ENCODE measurements at places on chromosomes 3 and 15.

GRCh38 chr3:120451272-120451761 lies 525 bp upstream of the FSTL1 start:
- DNase-seq = no peak

DNA sequence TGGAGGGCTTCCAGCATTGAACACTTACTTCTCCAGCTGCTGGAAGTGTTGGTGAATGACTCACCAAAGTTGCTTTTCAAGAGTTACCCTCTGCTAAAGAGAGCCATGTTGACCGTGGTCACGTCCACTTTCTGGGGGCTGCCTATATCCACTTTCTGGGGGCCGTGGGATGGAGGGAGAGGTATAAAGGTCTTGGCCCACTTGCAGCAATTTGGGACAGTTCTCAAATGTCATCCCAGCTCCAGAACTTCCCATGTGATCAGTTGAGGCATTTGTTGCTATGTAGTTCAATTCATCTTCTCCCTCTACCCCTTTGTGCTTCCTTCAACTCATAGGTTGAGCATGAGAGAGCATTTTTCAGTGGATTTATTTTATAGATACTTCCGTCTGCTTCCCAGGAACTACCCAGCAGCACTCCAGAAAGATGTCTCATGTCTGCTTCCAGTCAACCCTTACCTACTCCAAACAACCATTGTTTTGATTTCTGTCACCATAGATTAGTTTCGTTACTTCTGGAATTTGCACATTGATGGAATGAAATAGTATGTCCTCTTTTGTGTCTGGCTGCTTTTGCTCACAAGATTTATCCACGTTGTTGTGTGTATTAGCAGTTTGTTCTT lies 130.6 kb downstream of the TCF12 start:
- DNase-seq = no peak

- no peak for DNase-seq
These were observed 47.4 kb upstream of the MKRN3 start for GRCh38 chr15:23518104-23518503.

DNA sequence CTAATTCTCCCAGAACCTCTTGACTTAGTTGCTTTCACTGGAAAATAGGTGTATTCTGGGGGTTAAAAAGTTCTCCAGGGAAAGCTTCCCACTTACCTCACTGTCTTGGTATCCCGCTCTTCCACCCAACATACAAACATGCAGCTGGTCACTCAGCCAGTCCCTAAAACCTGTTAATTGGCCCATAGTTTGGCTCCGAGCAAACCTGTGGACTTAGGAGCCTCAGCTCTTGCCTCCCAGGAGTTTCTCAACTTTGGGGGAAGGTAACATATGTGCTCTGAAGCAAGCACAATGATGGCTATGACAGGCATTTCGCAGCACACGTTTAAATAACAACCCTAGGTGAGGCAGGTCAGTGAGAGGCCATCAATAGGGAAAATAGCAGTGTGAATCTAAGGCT lies 25.8 kb upstream of the LRRFIP2 start:
- DNase-seq = no peak

DNA sequence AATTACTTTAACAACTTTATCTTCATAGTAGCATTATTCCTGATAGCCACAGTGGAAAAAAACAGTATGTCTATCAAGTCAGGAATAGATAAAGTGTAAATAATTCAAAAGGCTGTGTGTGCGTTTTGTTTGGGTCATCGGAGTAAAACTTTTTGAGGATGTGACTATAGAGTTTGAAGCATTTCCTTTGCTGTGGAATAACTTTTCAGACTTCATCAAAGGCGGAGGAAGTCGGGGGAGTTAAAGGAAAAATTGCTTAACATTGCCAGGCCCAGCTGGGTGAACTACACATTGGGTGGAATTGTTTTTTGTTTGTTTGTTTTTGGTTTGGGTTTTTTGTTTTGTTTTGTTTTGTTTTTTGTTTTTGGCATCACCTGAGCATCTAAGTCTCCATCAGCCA lies 70.4 kb upstream of the CRTC3 start:
- DNase-seq = no peak

DNA sequence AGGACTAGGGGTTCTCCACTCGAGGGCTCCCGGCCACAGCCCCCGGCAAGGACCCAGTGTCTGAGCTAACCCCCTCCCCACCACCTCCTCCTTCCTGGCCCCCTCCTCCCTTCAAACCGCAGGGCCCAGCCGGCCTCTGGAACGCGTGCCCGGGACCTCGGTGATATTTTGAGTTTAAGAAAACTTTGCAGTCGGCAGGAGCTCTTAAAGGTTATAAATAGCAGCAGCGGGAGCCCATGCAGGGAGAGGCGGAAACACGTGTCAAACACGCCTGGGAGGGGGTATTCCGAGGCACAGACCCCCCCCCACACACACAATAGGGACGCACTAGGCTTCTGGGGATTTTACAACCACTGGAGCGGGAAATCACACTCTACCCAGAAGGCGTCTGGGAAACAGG lies 3.1 kb upstream of the PTH1R start:
- no peak for DNase-seq

DNA sequence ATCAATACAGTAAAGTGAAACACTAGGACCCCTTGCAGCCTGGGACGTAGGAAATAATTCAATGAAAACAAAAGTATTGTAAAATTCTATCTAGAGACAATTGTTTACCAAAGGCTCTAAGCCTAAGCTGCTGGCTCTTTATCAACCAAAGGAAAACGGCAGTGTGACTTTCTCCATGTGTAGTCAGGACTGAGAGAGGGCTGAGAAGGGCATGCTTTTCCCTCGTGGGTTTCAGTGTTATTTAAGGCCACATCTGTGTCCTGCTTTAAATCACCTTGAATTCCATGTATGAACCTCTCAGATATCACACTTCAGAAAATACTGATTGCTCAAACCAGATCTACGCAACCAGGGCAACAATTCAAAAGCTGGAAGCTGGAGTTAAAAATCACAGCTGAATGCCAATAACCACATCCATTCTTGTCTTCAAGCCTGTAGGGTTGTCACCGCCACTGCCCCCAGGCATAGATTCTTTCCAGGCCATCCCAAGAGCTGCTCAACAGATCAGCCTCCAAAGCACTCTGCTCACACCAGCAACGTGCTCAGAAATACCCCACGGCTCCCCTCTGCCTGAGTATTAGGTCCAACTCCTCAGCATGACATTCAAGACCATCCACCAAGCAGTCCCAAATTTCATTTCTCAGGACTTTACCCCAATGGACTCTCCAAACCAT lies 124.0 kb downstream of the SRGAP3 start:
- no peak for DNase-seq

GRCh38 chr3:15519096-15519495 lies 2.4 kb downstream of the COLQ start:
- DNase-seq = no peak

GRCh38 chr3:63067999-63068645 lies 192.9 kb upstream of the CADPS start:
- DNase-seq = no peak

DNA sequence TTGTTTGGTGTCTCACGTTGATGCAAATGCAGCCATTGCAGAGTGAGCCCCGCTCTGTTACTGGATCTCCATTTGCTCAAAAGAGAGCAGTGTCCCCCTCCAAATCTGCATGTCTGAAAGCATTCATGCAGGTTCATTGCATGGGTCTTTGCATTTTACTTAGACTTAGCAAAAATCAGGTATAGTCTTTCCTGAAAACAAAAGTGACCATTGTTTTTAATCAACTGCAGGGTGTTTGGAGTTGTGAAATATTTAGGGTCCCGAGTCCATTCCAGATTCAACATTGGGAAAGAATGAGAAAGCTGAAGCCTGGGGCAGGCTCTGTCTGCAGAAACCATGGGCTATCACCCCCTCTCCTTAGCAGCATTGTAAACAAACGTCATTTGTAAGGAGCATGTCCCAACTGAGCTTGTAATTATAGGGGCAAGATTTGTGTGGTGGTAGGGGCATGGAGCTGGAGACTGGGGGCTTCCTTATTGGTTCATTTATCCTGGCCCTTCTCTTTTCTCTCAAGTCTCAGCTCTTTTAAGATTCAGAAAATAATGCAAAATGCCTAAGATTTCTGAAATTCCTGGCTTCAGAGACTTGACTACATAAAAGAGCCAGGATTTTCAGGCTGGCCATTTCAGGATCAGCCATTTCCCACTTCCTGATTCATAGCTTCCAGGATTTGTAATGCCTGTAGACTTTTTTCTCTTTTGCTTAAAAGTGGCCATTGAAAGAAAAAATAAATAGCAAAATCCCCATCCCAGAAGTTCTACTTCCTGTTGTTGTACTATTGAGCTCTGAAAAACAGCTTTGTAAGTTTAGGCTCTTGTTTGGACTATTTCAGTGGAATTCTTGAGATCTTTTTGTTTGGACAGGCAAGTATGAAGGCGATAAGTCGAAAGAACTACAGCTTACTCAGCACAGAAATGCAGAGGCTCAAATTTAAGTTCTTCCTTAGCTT lies 23.0 kb downstream of the IGF1R start:
- peak; percentile 61 for DNase-seq

DNA sequence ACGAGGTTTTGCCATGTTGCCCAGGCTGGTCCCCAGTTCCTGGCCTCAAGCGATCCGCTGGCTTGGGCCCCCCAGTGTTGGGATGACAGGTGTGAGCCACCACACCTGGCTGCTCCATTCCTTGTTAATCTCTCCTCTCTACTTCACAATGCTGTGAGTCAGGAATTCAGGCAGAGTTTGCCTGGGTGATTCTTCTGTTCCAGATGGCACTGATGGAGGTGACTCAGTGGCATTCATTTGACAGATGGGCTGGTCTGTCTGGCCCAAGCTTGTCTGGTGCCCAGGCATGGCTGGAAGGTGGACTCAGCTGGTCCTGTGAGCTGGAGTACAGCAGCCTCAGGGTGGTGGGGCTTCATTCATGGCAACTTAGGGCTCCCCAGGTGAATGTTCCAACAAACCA lies 43.2 kb downstream of the SLC6A20 start:
- DNase-seq = no peak

GRCh38 chr15:80106051-80106450 lies 46.6 kb downstream of the ZFAND6 start:
- DNase-seq = no peak

DNA sequence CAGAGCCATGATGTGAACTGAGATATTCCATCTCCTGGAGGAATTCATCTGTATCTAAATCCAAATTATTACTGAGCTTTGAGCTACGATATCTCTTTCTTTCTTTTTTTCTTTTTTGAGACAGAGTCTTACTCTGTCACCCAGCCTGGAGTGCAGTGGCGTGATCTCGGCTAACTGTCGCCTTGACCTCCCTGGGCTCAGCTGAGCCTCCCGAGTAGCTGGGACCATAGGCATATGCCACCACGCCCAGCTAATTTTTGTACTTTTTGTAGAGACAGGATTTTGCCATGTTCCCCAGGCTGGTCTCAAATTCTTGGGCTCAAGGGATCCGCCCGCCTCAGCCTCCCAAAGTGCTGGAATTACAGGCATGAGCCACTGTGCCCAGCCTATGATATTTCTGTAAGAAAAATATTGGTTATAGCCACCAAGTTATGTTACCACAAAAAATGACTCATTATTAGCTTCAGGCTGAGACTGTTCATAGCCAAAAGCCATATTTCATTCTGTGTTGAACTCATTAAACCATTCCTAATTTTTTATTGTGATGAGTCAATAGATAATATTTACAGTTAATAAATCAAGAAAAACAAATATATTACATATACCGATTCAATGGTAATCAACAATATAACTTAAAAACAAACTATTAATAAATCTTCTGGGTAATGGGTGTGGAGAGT lies 27.1 kb upstream of the SLC30A4 start:
- DNase-seq = no peak

DNA sequence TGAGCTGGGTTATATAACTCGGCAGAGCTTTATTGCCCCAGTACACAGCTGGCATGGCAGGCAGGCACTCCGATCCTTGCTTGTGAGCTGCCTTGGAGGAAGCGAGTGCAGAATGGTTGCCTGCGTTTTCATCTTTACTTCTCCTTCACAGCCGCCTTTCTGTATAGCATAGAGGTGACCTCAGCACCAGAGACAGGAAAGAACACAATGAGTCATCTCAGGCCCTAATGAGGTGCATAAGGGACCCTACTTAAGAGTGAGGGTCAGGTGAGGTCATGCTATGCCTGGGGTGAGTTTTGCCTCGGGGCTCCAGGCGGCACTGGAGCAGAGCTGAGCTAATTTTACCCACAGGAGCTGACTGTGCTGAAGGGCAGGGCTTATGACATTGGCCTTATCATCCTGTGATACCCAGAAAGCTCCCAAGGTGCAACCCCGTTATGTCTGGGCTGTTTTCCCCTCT lies 43.5 kb downstream of the LPP start:
- no peak for DNase-seq

- no peak for DNase-seq
These were observed 48.1 kb downstream of the ADAMTS7 start for GRCh38 chr15:78762985-78763795.

DNA sequence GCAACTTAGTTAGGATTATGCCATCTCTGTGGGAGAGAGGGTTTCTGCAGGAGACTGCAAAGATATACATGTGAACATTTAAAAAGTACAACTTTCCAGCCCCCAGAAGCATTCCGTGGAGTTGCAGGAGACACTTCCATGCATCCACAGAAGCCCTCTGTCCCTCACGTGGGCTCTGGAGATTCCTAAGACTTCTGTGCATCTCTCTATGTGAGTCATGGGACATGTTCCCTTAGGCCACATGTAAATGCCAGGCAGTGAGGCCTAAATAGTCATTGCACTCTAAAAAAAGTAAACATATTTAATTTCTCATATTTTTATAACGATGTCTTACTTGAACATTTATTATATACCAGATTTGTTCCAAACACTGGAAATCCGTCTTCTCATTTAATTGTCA lies 126.5 kb upstream of the ROPN1 start:
- DNase-seq = no peak
